ENCODE measurements at places on chromosomes 6 and 20. TPM values are rescaled to one million over a fixed set of nuclear protein-coding genes. Genes with fewer than 3 reads are reported as not detected.

The CLIC1 gene
- 286 TPM for total RNA-seq

The F13A1 gene
- 0.24 TPM for total RNA-seq

The POPDC3 gene
- total RNA-seq: 1.3 TPM

The MLN gene
- total RNA-seq: not detected

The CLPSL2 gene
- total RNA-seq: not detected

The TGM6 gene
- total RNA-seq: not detected

The IL17A gene
- total RNA-seq: not detected

The MRPL18 gene
- total RNA-seq: 45.2 TPM

The DAAM2 gene
- 6.3 TPM for total RNA-seq

The C20orf96 gene
- total RNA-seq: 70.1 TPM

The NRSN1 gene
- not detected for total RNA-seq

The CEP57L1 gene
- total RNA-seq: 11.4 TPM

The CDC5L gene
- total RNA-seq: 30.4 TPM

The ULBP3 gene
- 16.2 TPM for total RNA-seq

All from progenitor cell of endocrine pancreas (in vitro differentiated cells).